ENCODE measurements at places on chromosomes 6 and 20.

DNA sequence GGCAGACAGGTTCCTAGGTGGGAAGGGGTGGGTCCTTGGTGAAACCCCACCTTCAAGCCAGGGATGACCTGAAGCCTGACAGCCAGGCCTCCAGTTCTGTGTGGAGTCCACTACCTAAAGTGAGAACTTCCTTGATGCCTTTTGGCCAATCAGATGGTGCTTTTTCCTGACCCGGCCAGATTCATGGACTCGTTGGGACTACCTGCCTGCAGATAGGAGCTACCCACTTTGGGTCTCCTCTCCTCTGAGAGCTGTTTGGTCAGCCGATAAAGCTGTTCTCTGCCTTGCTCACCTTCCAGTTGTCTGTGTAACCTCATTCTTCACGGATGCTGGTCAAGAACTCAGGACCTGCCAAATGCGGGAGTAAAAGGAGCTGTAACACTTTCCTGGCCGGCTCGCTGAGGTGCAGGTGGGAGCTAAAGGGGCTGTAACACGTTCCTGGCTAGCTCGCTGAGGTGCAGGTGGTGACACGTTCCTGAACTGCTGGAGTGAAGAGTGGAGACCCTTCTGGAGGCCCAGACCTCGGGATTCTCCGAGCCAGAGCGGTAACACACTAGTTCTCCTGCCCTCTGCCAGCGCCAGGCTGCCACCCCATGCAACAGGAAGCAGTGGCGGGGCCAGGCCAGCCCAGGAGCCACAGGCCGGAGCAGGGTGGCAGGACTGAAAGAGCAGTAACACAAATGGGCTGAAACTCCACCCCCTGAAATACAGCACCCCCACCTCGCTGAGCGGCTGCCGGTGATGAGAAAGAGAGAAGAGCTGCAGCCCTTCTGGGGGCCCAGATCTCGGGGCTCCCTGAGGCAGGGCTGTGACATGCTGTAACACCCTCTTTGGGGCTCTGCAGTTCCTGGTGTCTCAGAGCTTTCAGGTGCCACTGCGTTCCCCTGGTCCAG lies 13.6 kb upstream of the DBNDD2 start:
- no peak for DNase-seq

DNA sequence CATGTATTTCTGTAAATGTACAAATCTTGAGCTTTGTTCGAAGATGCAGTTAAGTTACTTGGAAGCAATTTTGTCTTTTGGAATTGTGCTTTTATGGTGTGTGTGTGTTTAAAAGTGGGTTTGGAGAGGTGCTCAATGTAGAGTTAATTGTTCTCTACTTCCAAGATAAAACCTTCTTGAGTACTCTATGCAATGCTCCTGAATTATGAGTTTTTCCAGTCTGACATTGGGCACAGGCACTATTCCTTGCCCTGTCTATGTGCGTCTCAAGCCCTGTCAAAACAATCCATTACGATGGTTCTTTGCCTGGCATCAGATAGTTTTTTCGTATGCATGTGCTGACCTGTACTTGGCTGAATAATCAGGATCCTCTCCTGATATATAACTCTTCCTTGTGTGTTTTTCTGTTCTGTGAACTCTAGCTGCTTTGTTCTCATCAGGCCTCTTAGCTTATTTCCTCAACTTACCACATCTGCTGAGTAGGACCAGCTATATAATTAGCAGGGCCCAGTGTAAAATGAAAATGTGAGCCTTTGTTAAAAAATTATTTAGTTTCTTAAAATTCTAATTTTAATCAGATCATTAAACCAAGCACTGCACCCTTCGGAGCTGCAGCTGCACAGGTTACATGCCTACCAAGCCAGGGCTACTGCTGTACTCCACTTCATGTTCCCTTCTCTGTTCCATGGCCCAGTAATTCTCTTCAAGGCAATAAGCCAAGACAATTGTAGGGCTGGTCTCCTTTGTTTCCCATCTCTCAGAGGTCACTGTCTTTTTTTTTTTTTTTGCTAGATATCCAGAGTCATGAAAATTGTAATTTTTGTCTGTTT lies 160.1 kb downstream of the ZFAND3 start:
- DNase-seq, result no peak

DNA sequence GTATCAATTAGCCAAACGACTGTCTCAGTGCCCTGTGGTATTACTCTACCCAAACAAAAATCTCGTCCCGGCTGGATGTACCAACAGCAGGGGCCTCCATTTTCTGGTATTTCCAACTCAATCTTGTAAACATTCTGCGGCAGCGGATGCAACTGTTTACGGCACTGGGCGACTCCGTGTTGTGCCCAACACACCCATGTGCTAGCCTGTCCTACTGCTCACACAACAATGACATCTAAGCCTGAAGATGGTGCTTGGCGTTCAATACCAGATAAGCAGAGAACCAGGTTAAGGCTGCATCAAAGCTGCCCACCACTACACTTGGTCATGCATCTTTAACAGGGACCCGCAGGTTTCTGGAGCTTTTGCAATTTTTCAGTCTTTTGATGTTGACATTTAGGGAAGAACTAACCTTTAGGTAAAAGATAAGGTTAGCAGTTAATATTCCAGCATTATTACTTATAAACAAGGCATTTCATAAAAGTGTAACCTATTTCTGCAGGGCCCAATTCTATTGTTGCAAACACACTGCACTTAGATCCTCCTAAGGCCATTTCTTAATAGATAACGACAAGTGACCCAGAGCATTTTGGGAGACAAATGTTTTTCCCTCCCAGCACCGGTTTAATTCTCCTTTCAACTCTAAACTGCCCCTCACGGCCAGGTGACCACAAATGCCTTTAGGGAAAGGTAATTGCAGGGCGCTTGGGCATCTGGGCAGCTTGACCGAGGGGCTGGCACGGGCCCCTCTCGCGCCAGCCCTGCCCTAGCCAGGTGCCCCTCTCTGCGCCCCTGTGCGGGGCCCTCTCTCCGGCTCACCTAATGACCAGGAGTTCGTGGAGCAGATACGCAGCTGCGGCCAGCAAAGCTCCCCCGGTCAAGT lies 945 bp downstream of the FAXC start:
- no peak for DNase-seq

DNA sequence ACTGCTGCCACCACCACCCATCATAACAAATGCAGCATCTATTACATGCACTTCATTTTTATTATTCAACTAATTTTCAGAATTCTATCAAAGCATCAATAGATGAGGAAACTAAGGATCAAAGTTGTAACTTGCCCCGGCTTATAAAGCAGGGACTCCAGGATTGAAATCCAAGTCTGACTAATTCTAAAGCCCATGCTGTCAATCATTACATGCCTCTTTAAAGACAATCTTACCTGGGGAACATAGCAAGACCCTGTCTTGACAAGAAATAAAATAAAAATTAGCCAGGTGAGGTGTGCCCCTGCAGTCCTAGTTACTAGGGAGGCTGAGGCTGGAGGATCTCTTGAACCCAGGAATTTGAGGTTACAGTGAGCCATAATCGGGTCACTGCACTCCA lies 182.4 kb downstream of the ISM1 start:
- no peak for DNase-seq

- no peak for DNase-seq
Measured at GRCh38 chr6:123503619-123504018, 133.1 kb downstream of the TRDN start.

DNA sequence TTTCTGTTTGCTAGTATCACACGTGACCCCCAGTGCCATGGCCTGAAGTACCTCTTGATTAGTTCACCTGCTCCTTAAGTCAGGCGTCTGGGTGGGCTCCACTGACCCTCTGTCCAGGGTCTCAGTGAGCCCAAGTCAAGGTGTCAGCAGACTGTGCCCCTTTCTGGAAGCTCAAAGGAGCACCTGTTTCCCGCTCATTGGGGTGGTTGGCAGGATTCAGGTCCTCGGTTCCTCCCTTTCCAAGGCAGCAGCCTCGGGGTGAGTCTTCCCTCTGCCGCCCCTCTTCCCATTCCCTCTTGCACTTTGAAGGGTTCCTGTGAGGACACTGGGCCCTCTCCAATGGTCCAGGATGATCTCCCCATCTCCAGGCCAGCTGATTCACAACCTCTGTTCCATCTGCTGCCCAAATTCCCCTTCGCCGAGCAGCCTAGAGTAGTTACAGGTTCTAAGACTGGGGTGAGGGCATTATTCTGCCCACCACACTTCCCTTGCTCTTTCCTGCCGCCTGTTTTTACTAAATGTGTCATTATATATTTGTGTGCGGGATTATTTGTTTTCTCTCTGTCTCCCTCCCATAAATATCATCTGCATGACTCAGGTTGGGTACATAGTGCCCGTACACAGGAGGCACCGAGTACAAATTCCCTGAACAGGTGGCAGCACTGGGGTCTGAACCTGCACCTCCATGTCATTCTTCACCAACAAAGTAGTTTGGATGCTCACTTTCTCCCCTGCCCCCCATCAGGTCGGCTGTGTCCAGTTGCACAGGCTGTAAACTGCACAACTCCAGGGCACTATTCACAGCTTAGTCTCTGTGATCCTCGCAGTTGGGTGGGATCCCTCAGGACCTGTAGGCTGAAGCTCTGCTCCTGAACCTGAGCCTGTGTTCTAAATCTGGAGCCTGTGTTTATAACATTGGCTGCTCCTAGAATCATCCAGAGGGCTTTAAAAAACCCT lies 58.5 kb downstream of the RBM38 start:
- no peak for DNase-seq

GRCh38 chr6:45400021-45400420 lies 22.3 kb upstream of the SUPT3H start:
- no peak for DNase-seq

DNA sequence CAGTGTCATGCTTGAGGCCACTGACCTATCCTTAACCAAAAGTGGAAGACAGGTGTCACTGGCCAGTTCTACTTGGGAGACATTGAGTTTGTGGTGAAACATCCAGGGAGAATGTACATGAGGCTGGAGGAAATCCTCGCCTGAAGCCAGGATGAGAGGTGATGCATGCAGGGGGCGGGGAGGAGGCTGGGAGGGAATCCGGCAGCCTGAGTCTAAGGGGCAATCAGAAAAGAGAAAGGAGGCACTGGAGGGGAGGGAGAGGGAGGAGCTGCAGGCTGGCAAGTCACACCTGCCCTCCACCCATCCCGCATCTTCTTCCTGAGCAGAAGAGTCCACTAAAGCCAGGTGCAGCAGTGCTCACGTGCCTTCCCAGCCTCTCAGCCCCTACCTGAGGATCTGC lies 14.9 kb upstream of the DDO start:
- DNase-seq, result no peak

GRCh38 chr6:114288701-114289495 lies 53.9 kb downstream of the HS3ST5 start:
- no peak for DNase-seq

GRCh38 chr20:56451056-56451765 lies 17.2 kb upstream of the RTF2 start:
- no peak for DNase-seq

- DNase-seq, result no peak
Measured at GRCh38 chr6:317448-318144, 25.3 kb downstream of the DUSP22 start.

DNA sequence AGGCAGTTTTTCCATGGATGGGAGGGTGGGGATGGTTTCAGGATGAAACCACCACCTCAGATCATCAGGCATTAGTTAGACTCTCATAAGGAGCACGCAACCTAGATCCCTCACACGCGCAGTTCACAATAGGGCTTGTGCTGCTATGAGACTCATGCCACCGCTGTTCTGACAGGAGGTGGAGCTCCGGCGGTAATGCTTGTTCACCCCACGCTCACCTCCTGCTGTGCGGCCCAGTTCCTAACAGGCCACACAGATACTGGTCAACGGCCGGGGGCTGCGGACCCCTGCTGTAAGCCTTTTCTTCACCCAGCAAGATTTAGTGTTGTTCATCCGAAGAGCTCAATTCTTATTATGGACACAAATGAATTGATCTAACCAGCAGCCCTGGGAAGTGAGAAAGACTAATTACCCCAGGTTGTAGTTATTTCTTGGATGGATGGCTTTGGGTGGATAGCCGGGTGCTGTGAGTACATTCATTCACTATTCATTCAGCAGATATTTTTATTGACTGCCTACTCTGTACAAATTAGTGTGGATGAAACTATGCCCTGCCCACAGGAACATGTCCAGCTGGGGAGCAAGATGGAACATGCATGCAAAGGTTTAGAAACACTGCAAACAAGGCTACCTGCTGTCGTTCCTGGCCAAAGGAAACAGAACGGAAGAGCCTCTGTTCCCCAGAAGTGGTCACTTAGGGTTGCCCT lies 57.2 kb downstream of the RIOK1 start:
- no peak for DNase-seq

DNA sequence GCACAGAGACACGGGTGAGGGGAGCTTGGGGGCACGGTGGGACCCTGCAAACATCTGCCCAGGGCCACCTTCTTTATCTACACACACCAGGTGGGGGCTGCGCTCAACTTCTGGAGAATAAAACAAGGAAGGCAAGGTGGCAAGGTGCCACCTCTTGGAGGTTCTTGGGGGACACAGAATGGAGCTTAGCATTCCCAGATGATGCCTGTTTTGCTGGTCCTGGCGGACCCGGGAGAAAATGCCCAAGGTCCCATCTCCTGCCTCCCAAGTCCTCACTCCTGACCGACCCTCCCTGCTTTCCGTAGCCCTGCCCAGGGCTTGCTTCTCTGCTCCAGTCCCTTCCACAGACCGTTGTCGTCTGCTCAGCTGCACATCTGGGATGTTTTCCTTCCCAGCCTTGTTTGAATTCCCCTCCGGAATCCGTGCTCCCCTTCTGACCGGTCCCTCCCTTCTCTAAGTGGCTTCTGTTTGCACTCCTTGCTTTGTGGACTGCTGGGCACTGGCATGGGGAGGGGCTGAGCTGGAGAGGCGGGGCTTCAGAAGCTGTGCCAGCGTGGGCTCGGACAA lies 13.1 kb downstream of the ITPR3 start:
- no peak for DNase-seq

GRCh38 chr6:18492972-18493371 lies 105.8 kb downstream of the RNF144B start:
- DNase-seq, result no peak

- no peak for DNase-seq
Measured at GRCh38 chr6:35664945-35665344, 23.8 kb downstream of the FKBP5 start.

GRCh38 chr6:163466839-163467390 lies 52.4 kb downstream of the QKI start:
- no peak for DNase-seq

DNA sequence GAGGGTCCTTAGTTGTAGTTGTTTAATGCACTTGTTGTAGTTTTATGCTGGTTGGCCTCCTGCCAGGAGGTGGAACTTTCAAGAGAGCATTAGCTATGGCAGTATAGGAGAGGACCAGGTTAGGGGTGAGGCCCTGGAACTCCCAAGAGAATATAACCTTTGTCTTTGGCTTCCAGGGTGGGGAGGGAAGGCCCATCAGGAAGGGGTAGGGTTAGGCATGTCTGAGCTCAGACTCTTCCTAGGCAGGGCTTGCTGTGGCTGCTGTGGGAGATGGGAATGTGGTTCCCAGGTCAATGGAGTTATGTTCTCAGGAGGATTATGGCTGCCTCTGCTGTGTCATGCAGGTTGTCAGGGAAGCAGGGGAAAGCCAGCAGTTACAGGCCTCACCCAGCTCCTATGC lies 20.0 kb upstream of the GABRR1 start:
- DNase-seq, result no peak

Data from CD4-positive, alpha-beta T cell treated with Interleukin-21 for 1 hour (primary cell).